Prostate gland (tissue), 2 donors: ENCODE measurements at places on chromosomes 13 and 19. TPM values are rescaled to one million over a fixed set of nuclear protein-coding genes. Genes with fewer than 3 reads are reported as not detected.
A peak's percentile ranks its signal among the peaks of the same experiment; 100 is the strongest.

GRCh38 chr19:16136185-16136999 is 7.1 kb upstream of the HSH2D start:
- no peaks in the 10 kb centered on the region for H3K27me3 ChIP-seq
- no peaks in the 10 kb centered on the region for H3K4me1 ChIP-seq
- DNase-seq, result no peak
- H3K4me3 ChIP-seq, result no peak overlapping the region
- H3K27ac ChIP-seq, result no peak overlapping the region

- no peaks in the 10 kb centered on the region for H3K27me3 ChIP-seq
- H3K4me1 ChIP-seq, result no peaks in the 10 kb centered on the region
- no peak for DNase-seq
- H3K27ac ChIP-seq, result peak overlapping the region; percentile 73
- H3K36me3 ChIP-seq, result no peaks in the 10 kb centered on the region
- H3K4me3 ChIP-seq, result peak overlapping the region; percentile 54
These were observed 801 bp downstream of the MCF2L start for GRCh38 chr13:112969692-112970338.

Gene IGFL3
- total RNA-seq, result not detected

DNA sequence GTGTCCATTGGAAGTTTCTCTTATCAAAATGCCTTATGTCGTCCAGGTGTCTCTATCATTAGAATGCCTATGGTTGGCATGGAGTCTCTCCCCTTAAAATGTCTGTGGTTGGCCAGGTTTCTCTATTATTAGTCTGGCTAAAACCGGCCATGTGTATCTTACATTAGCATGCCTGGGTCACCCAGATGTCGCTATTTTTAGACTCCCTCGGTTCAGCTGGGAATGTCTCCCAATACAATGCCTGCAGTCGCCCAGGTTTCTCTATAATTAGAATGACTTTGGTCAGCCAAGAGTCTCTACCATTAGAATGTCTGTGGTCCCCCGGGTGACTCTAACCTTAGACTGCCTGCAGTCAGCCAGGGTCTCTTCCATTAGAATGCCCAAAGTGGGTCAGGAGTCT is 1536.1 kb downstream of the UQCRFS1 start:
- DNase-seq, result no peak
- H3K4me1 ChIP-seq, result no peaks in the 10 kb centered on the region
- no peaks in the 10 kb centered on the region for H3K27me3 ChIP-seq
- H3K27ac ChIP-seq, result no peak overlapping the region
- H3K4me3 ChIP-seq, result no peak overlapping the region
- no peaks in the 10 kb centered on the region for H3K36me3 ChIP-seq

Gene WDR88
- 3.9 TPM for total RNA-seq

GRCh38 chr13:47190696-47191305 is 293.9 kb upstream of the HTR2A start:
- H3K27ac ChIP-seq, result no peak overlapping the region
- no peaks in the 10 kb centered on the region for H3K27me3 ChIP-seq
- H3K36me3 ChIP-seq, result no peaks in the 10 kb centered on the region
- H3K4me3 ChIP-seq, result no peak overlapping the region
- no peaks in the 10 kb centered on the region for H3K4me1 ChIP-seq

DNA sequence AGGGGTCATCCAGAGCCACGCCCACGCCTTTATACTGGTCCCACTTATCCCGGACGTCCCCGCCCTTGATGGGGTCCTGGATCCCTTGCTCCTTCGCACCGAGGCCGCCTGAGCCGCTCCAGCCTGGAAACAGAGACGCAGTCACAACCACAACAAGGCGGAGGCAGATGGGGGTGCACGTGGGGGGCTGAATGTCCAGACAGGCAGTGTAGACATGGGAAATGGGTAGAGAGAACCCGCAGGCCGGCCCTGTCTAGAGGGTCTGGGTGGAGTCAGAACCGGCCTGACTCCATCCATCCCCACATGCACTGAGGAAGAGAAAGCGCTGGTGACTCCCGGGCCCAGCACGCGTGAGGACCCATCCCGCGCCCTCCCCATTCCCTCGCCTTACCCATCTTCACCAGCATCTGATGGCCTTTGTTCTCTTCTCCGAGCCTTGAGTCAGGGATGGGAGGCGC is 23.0 kb downstream of the CHERP start:
- H3K36me3 ChIP-seq, result peaks cover 16% of the 10 kb centered on the region
- no peaks in the 10 kb centered on the region for H3K27me3 ChIP-seq
- H3K4me1 ChIP-seq, result no peaks in the 10 kb centered on the region
- no peak for DNase-seq
